ENCODE measurements at places on chromosomes 7 and 10. TPM values are rescaled to one million over a fixed set of nuclear protein-coding genes. Genes with fewer than 3 reads are reported as not detected.

CRYGN gene
- polyA plus RNA-seq: 0.34 TPM

CLCN1 gene
- not detected for polyA plus RNA-seq

FOXI2 gene
- polyA plus RNA-seq: 0.10 TPM

ADAM12 gene
- 9.2 TPM for polyA plus RNA-seq

FFAR4 gene
- polyA plus RNA-seq: 0.22 TPM

NPY gene
- polyA plus RNA-seq: 0.16 TPM

SORCS3 gene
- polyA plus RNA-seq: 0.01 TPM

LIPM gene
- polyA plus RNA-seq: 0.04 TPM

DNAJC30 gene
- 7.4 TPM for polyA plus RNA-seq

LOXL4 gene
- polyA plus RNA-seq: 1.5 TPM

ASL gene
- polyA plus RNA-seq: 38.2 TPM

GFRA1 gene
- polyA plus RNA-seq: 9.6 TPM

RNF148 gene
- polyA plus RNA-seq: 0.10 TPM

PDE6C gene
- not detected for polyA plus RNA-seq

COL17A1 gene
- polyA plus RNA-seq: 1.0 TPM

CNPY1 gene
- polyA plus RNA-seq: not detected

DYNC1I1 gene
- 0.58 TPM for polyA plus RNA-seq

NRG3 gene
- 0.07 TPM for polyA plus RNA-seq

CLDN3 gene
- 0.22 TPM for polyA plus RNA-seq

NKX1-2 gene
- polyA plus RNA-seq: not detected
